CD8-positive, alpha-beta memory T cell (primary cell): ENCODE measurements at places on chromosomes 6 and 20.

DNA sequence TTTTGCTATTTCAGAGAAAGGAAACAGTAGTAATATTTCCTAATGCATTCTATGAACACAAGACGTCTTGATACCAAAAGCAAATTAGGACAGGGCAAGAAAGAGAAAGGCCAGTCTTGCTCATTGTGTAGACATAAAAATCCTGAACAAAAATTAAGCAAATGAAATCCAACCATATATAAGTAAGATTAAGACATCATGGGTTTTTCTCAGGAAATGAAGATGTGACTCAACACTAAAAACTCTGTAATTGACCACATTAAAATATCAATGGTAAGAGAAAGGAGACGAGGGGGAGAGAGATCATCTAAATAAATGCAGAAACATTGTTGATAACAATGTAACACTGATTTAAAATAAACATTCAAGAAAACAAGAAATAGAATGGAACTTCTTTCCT, 205.4 kb downstream of the SOD2 start:
- DNase-seq = no peak
- no peaks in the 10 kb centered on the region for H3K36me3 ChIP-seq
- no peak overlapping the region for H3K27ac ChIP-seq
- H3K4me1 ChIP-seq = no peaks in the 10 kb centered on the region
- no peaks in the 10 kb centered on the region for H3K27me3 ChIP-seq

GRCh38 chr6:165630544-165630953, 32.5 kb downstream of the PDE10A start:
- DNase-seq = no peak
- no peaks in the 10 kb centered on the region for H3K36me3 ChIP-seq
- H3K4me3 ChIP-seq = no peak overlapping the region
- no peaks in the 10 kb centered on the region for H3K4me1 ChIP-seq
- H3K27ac ChIP-seq = no peak overlapping the region
- no peaks in the 10 kb centered on the region for H3K27me3 ChIP-seq

- no peaks in the 10 kb centered on the region for H3K27me3 ChIP-seq
- no peak overlapping the region for H3K4me3 ChIP-seq
- no peak overlapping the region for H3K27ac ChIP-seq
- no peaks in the 10 kb centered on the region for H3K4me1 ChIP-seq
Observed at GRCh38 chr20:11247046-11248010, 573.5 kb upstream of the JAG1 start.

- H3K36me3 ChIP-seq = no peaks in the 10 kb centered on the region
- no peak overlapping the region for H3K4me3 ChIP-seq
- no peak for DNase-seq
- peaks cover 9% of the 10 kb centered on the region for H3K4me1 ChIP-seq
Observed at GRCh38 chr6:135186255-135186654, 5.1 kb downstream of the MYB start.

DNA sequence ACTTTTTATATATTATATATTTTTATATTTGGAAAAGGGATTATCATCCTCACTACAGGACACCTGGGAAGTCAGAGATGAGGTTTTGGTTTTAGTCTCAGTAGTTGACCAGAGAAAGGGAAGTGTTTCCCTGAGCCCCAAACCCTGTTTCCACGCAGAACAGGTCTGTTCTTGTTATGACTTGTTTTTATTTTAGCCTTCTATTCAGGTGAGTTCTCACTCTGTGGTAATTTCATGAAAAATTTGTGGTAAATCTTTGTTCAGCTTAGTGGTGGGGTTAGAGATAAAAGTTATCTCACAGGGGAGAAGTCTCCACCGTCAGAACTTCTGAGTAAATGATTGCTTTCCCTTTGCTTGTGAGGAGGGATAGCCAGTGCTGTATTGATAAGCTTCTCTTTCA, 224.9 kb downstream of the FARS2 start:
- no peak for DNase-seq
- no peaks in the 10 kb centered on the region for H3K4me1 ChIP-seq
- no peaks in the 10 kb centered on the region for H3K36me3 ChIP-seq
- no peak overlapping the region for H3K27ac ChIP-seq
- H3K27me3 ChIP-seq = no peaks in the 10 kb centered on the region

GRCh38 chr6:129685662-129686031, 24.3 kb downstream of the ARHGAP18 start:
- no peaks in the 10 kb centered on the region for H3K27me3 ChIP-seq
- no peak for DNase-seq
- H3K27ac ChIP-seq = no peak overlapping the region
- H3K36me3 ChIP-seq = no peaks in the 10 kb centered on the region
- no peak overlapping the region for H3K4me3 ChIP-seq

DNA sequence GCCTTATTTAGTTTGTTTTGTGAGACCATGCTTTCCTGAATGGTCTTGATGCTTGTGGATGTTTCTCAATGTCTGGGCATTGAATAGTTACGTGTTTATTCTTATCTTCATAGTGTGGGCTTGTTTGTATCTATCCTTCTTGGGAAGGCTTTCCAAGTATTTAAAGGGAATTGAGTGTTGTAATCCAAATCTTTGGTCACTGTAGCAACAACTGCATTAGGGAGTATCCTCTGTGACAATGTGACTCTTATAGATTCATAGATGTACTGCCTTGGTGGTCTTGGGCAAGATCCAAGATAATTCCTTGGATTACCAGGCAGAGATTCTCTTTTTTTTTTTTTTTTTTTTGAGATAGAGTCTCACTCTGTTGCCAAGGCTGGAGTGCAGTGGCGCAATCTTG, 598.4 kb downstream of the CBLN4 start:
- no peaks in the 10 kb centered on the region for H3K27me3 ChIP-seq
- H3K4me3 ChIP-seq = no peak overlapping the region
- no peaks in the 10 kb centered on the region for H3K36me3 ChIP-seq
- no peak overlapping the region for H3K27ac ChIP-seq
- no peak for DNase-seq
- H3K4me1 ChIP-seq = no peaks in the 10 kb centered on the region

GRCh38 chr6:90149280-90149679, 147.4 kb downstream of the BACH2 start:
- no peak for DNase-seq
- H3K27me3 ChIP-seq = no peaks in the 10 kb centered on the region
- no peak overlapping the region for H3K4me3 ChIP-seq
- no peaks in the 10 kb centered on the region for H3K36me3 ChIP-seq
- H3K4me1 ChIP-seq = peaks cover 33% of the 10 kb centered on the region

- DNase-seq = no peak
- H3K27me3 ChIP-seq = no peaks in the 10 kb centered on the region
- H3K4me1 ChIP-seq = no peaks in the 10 kb centered on the region
- no peak overlapping the region for H3K27ac ChIP-seq
Observed at GRCh38 chr6:113829696-113830045, 27.5 kb upstream of the MARCKS start.

GRCh38 chr20:13441388-13441787, 197.3 kb downstream of the TASP1 start:
- no peaks in the 10 kb centered on the region for H3K27me3 ChIP-seq
- no peak overlapping the region for H3K4me3 ChIP-seq
- no peak overlapping the region for H3K27ac ChIP-seq
- no peaks in the 10 kb centered on the region for H3K4me1 ChIP-seq
- no peak for DNase-seq

GRCh38 chr20:22248051-22248667, 336.2 kb downstream of the FOXA2 start:
- H3K36me3 ChIP-seq = no peaks in the 10 kb centered on the region
- no peak for DNase-seq
- no peaks in the 10 kb centered on the region for H3K27me3 ChIP-seq
- H3K4me1 ChIP-seq = no peaks in the 10 kb centered on the region
- H3K4me3 ChIP-seq = no peak overlapping the region
- H3K27ac ChIP-seq = no peak overlapping the region
